ENCODE measurements at places on chromosomes 3 and 15.

DNA sequence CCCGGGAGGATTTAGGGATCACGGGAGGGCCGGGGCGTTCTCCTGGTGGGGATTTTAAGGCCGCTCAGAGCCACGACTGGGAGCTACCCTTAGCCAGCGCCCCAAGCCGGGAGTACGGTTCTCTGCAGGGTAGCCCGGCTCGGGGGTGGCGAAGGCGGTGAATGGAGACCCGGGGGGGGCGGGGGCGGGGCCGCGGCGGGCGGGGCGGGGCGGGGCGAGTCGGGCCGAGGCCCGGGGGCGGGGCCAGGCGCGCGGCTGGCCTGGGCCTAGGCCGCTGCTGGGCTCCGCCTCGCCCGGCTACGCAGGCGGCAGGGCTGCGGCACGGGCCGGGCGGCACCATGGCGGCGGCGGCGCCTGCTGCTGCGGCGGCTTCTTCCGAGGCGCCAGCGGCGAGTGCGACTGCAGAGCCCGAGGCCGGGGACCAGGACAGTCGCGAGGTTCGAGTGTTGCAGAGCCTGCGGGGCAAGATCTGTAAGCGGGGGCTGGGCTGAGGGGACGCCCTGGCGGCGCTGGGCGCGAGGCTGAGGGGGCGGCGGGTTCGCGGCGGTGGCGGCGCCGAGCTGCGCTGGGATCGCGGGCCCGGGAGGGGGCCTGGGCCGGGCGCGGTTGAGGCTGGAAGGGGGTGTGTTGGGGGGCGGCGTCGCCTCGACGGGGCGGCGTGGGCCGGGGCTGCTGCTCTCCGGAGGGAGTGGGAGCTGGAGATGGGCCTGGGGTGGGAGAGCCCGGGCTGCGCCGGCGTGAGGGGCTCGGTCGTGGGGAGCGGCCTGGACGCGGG lies at the start of gene RASA2:
Gene RASA2 (plus strand): TSS at position 282 of the 775 bp plus-strand sequence. CDS start 57 bp downstream, at position 339.
- DNase-seq, result peak; percentile 74

DNA sequence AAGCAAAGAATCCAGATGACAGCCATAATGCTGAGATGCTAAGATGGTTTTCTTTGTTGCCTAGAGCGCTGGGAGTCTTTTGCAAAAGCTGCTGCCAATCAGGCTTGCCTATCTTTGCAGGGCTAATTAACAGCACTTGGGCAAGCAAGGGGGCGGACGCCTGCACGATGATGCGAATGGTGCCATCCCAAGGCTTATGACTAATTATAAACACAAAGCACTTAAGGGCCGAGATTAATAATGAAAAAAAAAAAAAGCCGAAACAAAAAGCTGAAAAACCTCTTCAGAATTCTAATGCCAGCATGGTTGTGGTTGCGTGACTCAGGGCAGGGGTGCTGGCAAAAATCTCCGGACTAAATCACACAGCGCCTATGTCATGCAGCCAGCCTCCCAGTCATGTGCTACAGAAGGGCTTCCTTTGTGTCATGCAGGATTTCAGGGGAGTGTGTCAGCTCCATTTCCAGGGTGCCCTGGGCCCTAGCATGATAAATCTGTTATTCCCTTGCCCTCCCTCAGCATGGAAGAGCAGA lies 185.0 kb upstream of the ANKRD28 start:
- no peak for DNase-seq

DNA sequence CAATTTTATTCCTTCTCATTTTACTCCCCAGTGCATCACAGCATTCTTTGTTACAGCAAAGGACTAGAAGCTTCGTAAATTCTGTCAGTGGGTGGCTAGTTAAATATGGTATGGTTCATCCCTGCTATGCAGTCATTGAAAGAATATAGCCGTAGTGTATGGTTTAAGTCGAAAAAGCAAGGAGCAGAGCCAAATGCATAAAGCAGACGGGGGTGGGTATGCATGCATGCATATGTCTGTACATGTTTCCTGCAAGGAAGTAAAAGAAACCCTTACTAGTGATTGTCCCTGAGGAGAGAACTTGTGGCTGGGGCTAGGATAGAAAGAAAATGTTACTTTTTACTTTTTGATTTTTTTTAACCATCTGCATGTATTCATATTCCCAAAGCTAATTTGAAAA lies 19.9 kb downstream of the RBP2 start:
- no peak for DNase-seq

- no peak for DNase-seq
Observed at GRCh38 chr3:166580561-166580960, 743.3 kb upstream of the BCHE start.

Measured in activated CD4-positive, alpha-beta T cell treated with anti-CD3 and anti-CD28 coated beads, Interleukin-2, Interleukin-6, amounts not matched to agents 100 ng/mL and 50 ng/mL, durations not matched to agents 16 hours and 8 hours (primary cell).